ENCODE measurements at places on chromosomes 3 and 15.

DNA sequence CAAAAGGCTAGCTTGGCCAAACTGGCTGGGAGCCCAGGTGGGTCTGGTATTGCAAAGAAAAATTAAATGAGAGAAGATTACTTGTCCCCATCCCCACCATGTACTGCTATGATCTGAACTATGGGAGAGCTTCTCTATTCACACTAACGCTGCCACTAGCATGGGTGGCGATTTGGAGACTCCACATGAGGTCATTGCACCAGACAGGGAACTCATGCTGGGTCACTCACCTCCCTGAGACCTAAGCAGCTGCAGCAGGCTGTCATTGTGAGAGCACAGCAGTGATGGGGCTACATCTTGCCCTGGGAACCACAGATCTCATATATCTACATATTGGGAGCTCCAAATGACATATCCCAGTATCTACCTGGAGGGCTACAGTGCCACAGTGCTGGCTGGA is 36.3 kb upstream of the NECTIN3 start:
- no peak for DNase-seq

DNA sequence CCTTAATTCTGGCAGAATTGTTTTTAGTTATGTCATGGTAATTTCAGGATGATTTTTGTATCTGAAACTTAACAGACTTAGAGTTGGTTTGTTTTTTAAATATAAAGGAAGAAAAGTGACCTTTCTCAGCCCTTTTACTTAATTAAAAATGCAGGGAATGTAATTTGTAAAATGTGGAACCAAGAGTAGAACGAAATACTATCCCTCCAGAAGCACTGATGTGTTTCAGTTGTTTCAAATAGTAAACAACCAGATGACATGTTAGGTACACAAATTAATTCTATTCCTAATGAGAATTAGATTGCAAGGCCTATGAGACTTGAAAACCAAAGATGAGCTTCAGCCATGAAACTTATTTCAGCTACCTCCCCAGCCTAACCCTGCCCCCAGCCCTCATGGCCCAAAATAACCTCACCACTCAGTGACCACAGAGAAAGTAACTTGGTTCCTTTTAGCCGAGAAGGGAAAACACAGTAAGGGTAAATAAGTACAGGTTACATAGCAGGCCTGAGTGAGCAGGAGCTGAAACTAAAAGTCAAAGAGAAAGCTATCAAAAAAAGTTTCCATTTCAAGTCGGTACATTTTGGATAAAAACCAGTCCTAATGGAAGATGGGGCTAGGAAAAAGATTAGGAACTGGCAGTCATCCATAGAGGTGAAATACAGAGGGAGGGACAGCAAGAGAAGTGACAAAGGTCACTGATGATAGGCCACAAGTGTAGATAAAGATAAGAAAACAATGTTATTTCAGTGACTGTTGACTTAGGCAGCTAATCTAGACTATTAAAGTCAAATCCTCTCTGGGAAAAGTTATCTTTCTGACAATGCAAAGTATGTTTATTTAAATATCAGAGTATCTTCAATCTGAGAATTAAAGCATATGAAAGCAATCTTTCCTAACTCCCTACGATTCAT is 23.2 kb downstream of the SENP8 start:
- DNase-seq: no peak

DNA sequence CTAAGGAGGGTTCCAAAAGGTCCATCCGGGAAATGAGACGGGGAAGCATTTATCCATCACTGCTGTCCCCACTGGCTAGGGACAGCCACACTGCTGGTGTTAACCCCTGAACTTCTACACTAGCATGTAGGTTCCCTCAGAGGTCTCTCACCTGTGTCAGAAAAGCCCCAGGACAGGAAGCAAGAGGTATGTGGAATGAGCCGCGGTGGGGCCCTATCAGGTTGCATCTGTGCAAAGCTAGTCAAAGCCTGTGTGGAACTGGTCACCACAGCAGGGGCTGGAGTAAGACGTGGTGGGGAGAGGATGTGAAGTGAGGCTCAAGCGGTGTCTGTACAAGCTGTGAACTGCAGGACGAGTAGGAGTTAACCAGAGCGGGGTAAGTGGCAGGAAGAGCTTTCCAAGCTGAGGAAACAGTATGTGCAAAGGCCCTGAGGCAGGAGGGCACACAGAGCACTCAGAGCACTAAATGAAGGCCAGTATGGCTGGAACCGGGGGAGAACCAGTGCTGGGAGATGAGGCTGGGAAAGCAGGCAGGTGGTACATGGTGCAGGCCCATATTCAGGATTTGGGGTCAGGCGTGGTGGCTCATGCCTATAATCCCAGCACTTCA is 57.8 kb downstream of the MEGF11 start:
- DNase-seq: no peak

- no peak for DNase-seq
Measured at GRCh38 chr3:113243846-113244245, 32.5 kb downstream of the BOC start.

GRCh38 chr3:132145833-132146232 is 111.0 kb upstream of the CPNE4 start:
- DNase-seq: no peak

DNA sequence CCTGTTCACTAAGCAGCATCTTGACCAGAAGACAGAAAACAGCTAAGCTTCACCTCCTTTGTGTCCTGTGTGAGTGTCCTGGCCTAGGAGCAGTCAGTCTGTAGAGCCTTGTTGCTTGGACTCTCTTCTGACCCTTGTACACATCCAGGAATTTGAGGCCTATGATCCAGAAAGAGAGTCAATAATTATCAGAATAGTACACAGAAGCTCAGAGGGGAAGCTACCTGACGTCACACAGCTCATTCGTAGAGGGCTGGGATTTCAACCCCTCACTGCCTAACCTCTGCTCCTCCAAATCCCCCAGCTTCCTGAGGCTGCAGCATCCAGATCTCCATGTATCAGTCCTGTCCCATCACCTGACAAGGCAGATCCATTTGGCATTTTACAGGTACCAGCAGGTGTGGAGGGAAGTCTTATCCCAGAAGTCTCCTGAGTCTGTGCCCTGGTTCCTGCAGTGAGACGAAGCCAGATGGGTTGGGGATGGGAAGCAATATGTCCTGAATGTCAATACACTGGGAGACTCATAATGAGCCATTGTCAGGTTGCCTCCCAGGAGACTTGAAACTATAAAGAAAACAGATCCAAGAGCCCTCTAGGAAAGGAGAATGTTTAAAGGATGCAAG is 203.1 kb downstream of the MINAR1 start:
- no peak for DNase-seq

- DNase-seq: no peak
Measured at GRCh38 chr3:178480795-178481194, 55.4 kb upstream of the KCNMB2 start.

DNA sequence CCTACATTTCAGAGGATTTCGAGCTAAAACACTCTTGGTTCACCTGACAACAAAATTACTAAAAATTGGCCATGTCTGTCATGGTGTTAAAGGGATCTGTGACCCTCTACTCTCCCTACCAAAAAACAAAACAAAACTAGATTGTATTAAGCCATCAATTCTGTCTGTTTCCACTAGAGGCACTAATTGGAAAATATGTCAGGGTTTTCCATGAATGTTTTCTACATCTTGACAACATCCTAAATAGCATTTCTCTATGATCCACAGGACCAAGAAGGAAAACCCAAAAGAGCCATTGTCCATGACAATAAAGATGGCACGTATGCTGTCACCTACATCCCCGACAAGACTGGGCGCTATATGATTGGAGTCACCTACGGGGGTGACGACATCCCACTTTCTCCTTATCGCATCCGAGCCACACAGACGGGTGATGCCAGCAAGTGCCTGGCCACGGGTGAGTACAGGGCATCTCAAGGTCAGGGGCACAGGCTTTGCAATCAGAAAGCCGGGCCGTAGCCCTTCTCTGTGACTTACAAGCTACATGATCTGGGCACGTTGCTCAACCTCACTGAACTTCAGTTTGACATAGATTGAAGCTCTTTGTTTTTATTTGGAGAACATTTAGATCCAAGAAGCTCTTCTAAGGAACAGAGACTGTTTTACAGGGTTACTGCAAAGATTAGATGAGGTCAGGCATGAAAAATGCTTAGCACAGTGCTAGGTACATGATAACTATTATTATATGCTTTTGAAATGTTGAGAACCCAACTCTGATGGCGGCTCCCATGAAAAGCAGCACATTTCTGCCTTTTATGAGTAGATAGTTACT is 74.8 kb downstream of the DNASE1L3 start:
- DNase-seq: no peak

DNA sequence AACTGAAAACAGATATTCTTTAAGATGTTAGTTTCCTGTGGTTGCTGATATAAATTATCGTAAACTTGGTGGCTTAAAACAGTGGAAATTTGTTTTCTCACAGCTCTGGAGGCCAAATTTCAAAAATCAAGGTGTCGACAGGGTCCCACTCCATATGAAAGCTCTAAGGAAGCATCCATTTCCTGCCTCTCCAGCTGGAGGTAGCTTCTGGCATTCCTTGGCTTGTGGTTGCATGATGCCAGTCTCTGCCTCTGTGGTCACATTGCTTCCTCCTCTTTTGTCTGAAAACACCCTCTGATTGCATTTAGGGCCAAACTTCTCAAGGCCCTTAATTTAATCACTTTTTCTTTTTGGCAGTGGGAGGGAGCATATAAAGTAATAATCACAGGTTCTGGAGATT is 96.8 kb downstream of the PPM1L start:
- DNase-seq: no peak

GRCh38 chr3:172159962-172160538 is 120.7 kb downstream of the FNDC3B start:
- DNase-seq: no peak

- no peak for DNase-seq
Measured at GRCh38 chr3:168260859-168261258, 165.1 kb upstream of the GOLIM4 start.

DNA sequence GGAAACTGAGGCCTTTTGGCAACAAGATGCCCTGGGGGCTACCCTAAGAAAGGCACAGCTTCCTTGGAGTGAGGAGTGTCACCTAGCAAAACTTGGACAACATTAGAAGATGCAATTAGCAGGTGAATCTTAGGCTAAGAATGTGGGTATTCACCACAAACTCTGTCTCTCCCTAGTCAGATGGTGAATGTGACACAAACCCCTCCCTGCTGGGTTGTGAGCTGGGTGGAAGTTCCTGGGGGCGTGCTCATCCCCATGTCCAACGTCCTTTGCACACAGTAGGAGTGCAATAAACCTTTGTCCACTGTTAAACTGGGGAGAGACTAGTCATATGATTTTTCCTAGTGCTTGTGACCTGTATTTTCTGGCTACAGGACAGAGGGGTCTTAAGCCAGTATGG is 67.1 kb upstream of the SH3GL3 start:
- DNase-seq: peak; percentile 58

GRCh38 chr3:64809086-64809485 is 121.3 kb upstream of the ADAMTS9 start:
- no peak for DNase-seq

DNA sequence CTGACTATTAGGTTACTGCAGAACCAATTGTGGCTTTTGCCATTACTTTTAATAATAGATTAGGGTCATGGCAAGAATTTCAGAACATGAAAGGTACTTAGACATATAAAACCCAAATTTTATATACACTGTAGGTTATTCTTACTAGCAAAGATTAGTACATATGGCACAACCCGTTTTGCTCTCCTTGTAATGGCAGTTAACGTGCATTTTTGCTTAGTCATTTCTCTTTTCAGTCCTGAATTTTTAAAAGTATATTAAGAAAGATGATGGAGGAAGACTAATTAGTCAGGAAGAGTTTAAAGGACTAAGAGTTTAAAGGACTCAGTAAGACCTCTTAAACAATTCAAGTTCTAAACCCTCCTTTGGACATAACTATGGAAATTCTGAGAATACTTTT is 114.0 kb downstream of the PEAK1 start:
- no peak for DNase-seq

GRCh38 chr3:42014921-42015533 is 53.1 kb upstream of the ULK4 start:
- no peak for DNase-seq

- DNase-seq: no peak
Measured at GRCh38 chr3:13595485-13595884, 46.6 kb downstream of the FBLN2 start.

DNA sequence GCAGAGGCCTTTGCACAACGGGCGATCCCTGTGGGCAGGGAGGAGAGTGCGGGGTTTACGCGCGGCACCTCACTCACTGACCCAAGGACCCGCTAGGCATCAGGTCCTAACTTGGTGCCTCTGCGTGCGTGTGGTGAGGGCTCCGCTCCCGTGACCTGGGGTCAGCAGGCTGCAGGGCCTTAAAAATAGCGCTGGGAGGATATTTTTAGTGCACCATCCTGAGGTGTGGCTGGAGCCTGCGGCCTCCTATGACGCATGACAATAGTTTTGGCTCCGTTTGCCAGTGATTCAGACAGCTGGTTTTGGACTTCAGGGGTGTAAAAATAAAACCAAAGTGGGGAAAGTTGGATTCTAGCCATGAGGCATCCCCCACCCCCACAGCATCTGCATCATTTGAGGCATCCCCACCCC is 139.0 kb downstream of the FAM43A start:
- no peak for DNase-seq

- DNase-seq: no peak
Measured at GRCh38 chr15:42581272-42581730, 5.9 kb downstream of the STARD9 start.

DNA sequence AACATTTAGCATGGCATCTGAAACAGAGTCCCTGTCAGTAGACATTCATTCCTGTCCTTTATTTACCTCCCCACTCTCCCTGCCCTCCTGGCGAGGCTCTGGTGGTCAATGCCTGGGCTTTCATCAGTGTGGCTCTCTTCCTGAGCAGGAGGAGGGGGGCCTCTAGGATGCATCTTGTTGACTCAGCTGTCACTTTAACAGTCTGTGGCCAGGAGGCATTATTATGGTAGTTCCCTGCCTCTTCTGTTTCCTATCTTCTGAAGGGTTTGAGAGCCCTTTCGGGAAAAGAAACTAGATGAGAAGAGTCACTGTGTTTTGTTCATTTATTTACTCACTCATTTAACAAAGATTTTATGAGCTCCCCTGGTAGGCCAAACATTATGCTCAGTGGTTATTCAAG is 2.4 kb upstream of the PPP1R14D start:
- no peak for DNase-seq

- no peak for DNase-seq
Measured at GRCh38 chr3:141305436-141305835, 62.9 kb upstream of the ZBTB38 start.

DNA sequence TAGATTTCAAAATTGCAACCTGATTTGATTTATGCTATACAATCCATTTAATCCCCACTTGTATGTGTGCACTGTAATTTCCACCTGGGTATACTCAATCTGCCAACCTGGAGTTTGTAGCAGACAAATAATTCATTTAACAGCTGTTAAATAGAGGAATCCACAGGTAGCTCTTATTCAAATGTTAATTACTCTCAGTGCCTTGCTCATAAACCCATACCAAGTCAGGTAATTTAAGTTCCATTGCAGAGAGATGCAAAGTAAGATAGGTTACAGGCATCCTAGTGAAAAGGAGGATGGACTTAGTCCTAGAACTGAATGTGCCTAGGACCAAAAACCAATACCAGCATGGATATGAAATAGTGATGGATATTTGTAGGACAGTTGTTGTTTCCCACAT is 674.2 kb downstream of the TBL1XR1 start:
- no peak for DNase-seq
